ENCODE measurements at places on chromosomes 7 and 10.

DNA sequence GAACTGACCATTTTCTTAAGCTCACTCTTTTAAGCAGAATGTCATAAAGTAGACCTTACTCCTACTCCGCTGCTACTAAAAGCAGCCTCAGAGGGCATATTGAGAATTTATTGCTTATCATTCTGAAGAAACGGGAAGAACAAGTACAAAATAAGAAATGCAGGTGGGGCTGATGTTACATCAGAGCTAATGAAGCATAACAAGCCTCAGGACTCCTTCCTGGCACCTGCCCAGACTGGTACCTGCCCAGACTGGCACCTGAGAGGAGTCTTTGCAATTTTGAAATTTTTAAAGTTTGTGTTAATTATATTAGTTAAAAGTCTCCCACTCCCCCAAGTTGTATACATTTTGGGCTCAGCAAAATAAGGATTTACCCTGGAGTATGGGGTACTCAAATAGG is 162.4 kb downstream of the SEMA3E start:
- DNase-seq: no peak

- DNase-seq: no peak
Observed at GRCh38 chr10:103181244-103181643, 11.8 kb downstream of the NT5C2 start.

- peak; percentile 2 for DNase-seq
Observed at GRCh38 chr10:129030996-129031843, 435.8 kb upstream of the MGMT start.

DNA sequence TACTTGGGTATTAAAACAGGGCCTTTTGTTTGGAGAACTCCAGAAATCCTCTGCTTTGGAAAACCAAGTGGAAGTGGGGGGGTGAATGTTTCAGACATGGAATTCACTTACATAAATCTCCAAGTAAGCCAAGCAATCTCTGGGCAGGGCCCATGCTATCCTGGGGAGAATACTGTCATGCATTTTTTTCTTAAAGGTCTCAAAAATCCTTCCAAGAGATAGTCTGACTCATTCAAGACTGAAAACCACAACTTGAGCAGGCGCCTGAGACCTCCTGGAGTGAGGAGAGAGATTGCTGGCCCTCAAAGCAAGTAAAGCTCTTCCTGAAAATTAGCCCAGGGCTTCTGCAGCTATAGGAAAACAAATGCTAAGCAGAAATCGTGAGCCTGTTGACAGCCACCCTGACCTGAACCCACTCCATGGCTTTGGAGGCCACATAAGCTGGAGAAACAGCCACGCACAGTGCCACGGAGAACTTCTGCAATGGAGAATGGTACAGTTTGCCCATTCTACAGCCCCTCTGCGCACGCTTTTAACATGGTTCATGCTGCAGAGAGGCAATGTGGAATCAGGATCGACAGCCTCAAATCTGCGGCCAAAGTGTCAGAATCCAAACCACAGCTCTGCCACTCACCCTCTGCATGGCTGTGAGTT is 203.1 kb upstream of the AUTS2 start:
- peak; percentile 39 for DNase-seq

GRCh38 chr10:76382381-76382851 is 951.0 kb downstream of the LRMDA start:
- DNase-seq: no peak

GRCh38 chr10:131653140-131653539 is 247.7 kb upstream of the PPP2R2D start:
- DNase-seq: no peak

DNA sequence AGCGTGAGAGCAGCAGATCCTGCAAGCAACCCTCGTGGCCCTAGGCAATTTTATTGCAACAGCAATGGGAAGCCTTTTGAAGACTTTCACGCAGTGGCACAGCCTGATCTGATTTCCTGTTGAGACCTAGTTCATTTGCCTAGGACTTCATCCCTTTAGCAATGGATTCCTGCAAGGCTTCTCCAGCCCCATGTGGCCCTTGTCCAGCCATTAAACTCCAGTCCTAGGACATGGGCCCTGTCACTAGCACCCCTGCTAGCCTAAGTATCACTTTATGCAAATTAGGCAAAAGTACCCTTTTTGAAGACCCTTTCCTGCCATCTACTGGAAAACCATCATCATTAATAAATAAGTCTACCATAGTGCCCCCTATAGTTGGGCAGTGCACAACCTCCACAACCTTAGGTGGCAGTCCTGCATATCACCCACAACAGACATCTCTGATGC is 379.4 kb downstream of the GALNT17 start:
- no peak for DNase-seq

DNA sequence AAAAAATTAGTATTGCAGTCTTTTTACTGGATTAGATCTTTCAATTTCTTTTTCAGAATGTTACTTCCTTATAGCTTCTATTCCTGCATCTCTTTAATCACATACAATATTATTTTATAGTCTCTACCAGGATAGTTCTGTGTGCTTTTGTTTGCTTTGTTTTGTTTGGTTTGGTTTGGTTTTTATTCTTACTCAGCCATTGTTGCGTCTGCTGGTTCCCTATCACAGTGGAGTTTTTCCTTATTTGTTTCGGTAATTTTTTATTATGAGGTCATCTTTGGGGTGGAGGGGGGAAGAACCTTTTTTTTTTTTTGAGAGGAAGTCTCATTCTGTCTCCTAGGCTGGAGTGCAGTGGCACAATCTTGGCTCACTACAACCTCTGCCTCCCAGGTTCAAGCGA is 9.0 kb upstream of the BAIAP2L1 start:
- DNase-seq: peak; percentile 39

GRCh38 chr10:33858326-33858725 is 523.9 kb upstream of the NRP1 start:
- DNase-seq: no peak

- DNase-seq: no peak
Observed at GRCh38 chr7:19293431-19293830, 148.2 kb upstream of the FERD3L start.

- DNase-seq: no peak
Observed at GRCh38 chr7:84474436-84474835, 279.8 kb upstream of the SEMA3A start.

GRCh38 chr7:90853205-90853604 is 257.1 kb downstream of the CDK14 start:
- DNase-seq: no peak

DNA sequence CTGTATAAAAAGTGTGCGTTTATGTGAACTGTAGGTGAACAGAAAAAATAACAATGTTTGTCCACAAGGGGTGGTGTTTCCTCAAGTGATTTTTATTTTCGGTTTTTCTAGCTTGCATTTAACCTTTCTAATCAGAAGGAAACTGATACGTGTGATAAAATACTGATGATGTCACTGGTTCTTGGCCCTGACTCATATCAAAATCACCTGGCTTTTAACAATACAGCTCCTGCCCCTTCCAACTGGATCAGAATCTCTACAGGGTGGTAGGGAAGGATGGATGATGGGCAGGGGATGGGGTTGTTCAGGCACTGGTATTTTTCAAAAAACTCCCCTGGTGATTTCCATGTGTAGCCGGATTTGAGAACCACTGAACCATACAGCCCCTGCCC is 10.9 kb downstream of the NPFFR1 start:
- peak; percentile 12 for DNase-seq

DNA sequence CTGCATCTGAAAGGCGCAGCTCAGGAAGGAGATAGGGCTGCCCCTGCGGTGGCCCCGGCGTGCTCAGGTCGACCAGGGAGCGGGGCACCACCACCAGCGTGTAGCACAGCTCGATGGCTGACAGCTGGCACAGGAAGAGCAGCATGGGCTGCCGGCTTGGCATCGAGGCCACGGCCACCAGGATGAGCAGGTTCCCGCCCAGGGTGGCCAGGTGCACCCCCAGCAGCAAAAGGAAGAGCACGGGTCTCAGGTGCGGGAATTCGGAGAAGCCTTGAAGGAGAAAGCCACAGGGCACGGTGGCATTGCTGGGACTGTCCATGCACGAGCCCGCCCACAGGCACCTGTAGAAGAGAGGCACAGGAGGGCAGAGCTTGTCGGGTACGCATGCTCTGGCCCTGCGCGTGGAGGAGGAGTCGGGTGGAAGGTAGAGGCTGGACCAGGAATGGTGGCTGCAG is 33.9 kb downstream of the TAS2R41 start:
- no peak for DNase-seq

GRCh38 chr7:155738652-155739537 is 73.4 kb downstream of the SHH start:
- DNase-seq: peak; percentile 56

DNA sequence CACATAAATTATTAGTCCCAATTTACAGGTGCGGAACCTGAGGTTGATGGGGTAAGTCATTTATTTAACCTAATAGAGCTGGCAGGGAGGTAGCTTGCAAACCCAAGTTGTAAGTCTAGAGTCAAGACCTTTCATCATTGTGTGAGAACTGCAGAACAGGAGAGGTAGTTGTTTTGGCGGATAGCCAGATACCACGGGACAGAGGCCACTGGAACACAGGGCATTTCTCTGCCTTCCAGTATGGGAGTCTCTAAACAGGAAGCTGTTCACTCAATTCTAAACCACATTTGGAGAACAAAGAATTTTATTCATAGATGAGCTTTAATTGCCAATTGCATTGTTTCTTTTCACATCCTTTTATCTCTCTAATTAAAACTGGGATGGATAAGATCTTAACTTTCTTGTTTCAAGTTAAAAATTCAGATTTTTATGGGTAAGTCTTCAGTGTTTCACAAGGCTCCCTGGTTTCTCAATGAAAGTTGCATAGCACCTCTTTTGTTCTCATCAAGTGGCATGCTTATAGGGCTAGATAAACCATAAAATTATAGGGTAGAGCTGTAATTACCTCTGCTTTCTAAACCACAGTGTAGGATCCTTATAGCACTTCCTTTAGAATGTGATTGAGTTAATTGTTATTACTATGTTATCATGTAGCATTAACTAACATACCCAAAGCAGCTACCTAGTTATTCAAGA is 489.0 kb downstream of the GATA3 start:
- peak; percentile 82 for DNase-seq

GRCh38 chr7:48938539-48939295 is 14.4 kb downstream of the CDC14C start:
- no peak for DNase-seq

DNA sequence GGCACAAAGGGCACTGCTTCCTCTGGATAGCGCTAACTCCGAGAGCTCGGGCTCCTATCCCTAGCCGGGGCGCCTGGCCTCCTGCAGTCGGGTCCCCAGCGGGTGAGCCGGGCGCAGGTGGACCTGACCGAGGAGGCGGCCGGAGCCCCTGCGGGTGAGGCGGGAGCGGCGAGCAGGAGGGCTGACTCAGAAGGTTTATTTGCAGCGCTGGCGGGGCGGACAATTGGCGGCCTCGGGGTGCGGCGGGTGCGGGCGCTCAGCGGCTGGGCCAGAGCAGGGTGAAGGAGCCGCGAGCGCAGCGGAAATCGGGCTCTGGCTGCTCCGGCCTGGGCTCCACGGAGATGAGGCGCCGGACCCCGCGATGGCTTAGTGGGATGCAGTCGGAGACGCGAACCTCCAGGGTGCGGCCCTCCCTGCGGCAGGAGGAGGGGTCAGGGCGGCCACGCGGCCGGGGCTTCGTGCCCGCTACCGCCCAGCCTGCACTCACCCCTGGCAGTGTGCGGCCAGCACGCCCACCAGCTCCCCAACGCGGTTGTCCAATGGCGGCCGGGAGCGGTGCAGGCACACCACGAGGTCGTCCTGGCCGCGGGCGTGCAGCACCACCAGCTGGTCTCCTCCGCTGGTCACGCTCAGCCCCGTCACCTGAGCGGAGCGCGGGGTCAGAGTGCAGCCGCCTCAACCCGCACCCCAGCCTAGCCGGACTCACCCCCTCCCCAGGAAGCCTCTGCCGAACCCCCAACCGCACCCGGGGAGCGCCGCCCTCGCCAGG is 16.1 kb downstream of the MYO1G start:
- DNase-seq: no peak

DNA sequence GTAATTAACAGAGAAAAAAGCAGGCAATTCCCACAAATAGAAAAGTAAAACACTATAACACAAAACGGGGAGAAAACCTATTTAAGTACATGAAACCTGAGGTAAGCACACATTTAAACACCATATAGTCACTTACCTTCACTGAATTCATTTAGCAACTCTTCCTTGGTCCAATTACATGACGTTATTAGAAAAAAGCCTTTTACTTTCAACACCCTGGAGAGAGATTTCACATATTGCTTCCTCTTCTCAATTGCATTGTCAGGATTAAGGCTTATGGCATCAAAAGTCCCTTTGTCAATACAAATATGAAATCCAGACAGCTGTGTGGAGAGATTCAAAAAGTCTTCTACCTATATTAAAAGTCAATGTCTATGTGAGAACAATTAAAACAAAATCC is 21.1 kb upstream of the FAM53B start:
- no peak for DNase-seq

DNA sequence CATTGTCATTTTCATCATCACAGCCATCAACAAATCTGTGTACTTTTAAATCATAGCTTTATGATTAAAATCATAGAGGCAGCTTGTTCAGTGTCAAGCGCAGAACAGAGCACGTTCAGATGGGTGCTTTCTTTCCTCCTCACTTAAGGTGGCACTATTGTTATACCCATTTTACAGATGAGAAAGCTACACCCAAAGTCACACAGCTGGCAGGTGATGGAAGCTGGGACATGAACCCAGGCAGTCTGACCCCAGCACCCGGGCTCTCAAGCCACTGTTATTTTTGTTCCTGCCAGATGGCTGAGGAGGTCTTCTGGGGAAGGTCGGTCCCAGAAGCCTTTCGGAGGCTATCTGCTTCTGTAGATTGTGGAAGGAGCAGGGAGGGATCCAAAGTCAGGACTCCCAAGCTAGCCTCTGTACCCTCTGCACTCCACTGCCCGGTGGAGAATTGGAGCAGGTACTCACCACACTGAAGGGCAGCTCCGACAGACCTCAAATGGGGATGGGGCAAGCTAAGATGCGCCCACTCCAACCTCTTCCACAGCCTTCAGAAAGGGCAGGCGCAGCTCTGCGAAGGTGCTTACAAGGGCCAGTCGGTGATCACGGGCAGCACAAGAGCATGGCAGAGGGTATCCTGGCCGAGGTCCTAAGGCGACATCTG is 610 bp downstream of the AVPI1 start:
- no peak for DNase-seq

- DNase-seq: no peak
Observed at GRCh38 chr7:103764901-103765300, 224.6 kb downstream of the RELN start.

- no peak for DNase-seq
Observed at GRCh38 chr7:767580-767940, 40.5 kb upstream of the PRKAR1B start.

All from LoVo (cell line).